ENCODE measurements at places on chromosomes 7 and 10. TPM values are rescaled to one million over a fixed set of nuclear protein-coding genes. Genes with fewer than 3 reads are reported as not detected.

The CDK14 gene
- 32.5 TPM for polyA plus RNA-seq

The NKX1-2 gene
- not detected for polyA plus RNA-seq

The CNTNAP2 gene
- 26.8 TPM for polyA plus RNA-seq

The SPDYE5 gene
- polyA plus RNA-seq = 0.76 TPM

The NYAP1 gene
- polyA plus RNA-seq = 1.8 TPM

The MCM7 gene
- polyA plus RNA-seq = 160 TPM

The ENTPD1 gene
- 26.9 TPM for polyA plus RNA-seq

The CADPS2 gene
- polyA plus RNA-seq = 65.8 TPM
